Motor neuron (in vitro differentiated cells): ENCODE measurements at places on chromosomes 11 and 22.

- ATAC-seq = no peak
These were observed 146.6 kb downstream of the CSNK2A3 start for GRCh38 chr11:11206484-11206883.

DNA sequence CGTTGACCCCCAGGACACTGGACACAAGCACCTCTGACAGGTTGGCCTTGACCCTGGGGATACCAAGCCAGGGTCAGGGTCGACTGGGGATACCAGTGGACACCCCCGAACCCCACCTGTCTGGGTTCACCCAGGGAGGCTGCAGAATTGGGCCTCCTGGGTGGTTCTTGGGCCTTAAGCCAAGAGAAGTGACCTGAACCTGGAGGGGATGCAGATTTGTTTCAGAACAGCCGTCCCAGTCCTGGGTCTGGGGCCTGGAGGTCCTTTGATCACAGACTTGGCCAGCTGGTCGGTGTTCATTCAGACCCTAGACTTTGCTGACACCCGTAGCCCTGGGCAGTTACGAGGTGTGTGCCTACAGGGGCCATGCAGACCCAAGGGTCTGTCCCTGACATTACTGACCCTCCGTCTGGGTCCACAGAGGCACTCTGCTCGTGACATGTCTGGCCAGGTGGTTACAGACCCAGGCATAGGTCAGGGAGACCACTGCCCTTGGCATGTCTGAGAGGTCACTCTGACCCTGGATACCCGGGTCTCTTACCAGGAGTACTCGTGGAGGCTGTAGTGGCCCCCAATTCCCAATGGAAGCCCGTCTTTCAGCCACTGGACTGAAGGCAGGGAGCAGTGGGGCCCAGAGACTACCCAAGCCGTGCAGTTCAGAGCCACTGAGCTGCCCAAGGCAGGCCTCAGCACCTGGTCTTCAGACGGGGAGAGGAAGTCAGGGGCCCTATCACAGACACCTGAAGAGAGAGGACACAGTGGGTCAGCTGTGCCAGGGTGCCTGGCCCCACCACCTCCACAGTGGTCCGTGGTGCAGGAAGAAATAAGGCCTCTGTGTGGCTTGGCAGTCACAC, 6.4 kb downstream of the SIGIRR start:
- ATAC-seq = no peak

- no peak for ATAC-seq
These were observed 65.0 kb downstream of the EFCAB6 start for GRCh38 chr22:43747058-43747457.

GRCh38 chr11:12834630-12835029, 160.4 kb downstream of the TEAD1 start:
- no peak for ATAC-seq

DNA sequence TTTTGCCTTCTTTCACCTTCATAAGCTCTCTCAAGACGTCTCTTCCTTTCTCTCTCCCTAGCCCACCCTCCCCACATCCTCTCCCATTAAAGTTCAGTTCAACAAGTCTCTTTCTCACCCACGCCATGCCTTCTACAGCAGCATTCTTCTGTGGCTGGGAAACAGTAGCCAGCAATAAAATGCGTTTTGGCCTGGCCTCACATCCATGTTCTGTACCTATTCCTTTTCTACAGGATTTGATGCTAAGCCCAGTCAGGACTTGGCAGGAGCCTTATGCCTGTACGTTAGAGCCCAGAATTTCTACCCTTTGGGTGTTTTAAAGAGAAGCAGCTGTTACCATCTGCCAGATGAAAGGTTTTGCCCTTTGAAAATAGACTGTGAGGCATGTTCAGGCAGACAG, 7.1 kb upstream of the CD44 start:
- no peak for ATAC-seq

DNA sequence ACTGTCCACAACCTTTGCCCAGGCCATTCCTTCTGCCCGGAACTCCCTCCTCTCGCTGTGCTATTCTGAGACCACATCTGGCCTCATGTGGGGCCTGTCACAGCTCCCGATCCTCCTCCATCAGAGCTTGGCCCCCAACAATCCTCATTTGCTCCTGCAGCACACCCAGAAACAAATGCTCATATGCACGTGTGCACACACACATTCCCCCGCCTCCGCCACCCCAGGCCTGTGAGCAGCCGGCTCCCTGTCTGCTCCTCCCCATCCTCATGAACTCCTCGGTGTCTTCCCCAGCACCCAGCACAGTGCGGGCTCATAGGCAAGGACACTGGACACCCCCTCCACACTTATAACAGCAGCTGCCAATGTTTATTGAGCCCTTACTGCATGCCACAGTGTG, 29.7 kb upstream of the PICK1 start:
- ATAC-seq = no peak

- no peak for ATAC-seq
These were observed 389 bp upstream of the CASP12 start for GRCh38 chr11:104898685-104899013.

DNA sequence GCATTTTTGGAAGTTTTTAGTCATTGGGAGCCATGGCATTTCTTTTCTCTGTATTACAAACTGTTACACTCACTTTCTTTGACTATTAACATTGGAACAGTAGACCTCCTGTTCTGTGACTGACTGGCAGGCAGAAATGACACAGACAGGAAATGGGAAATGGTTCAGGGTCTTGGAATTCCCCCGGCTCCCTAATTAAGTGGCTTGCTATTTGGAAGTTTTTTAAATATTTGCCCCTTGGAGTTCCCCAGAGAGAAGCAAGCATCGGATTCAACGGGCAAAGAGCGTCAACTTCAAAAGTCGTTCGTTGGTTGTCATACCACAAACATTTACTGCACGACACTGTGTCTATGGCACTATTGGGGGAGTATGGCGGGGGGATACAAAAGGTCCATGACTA, 1.1 kb upstream of the BIRC2 start:
- no peak for ATAC-seq

- no peak for ATAC-seq
These were observed 464.0 kb downstream of the BRD1 start for GRCh38 chr22:49363526-49364230.
